Bone marrow (tissue), 2 donors: ENCODE measurements at places on chromosomes 16 and 17.

- no peak for DNase-seq
Observed at GRCh38 chr17:45438931-45439610, 6.4 kb upstream of the ARHGAP27 start.

GRCh38 chr16:7675628-7676027, 343.0 kb downstream of the RBFOX1 start:
- no peak for DNase-seq

GRCh38 chr16:50809561-50809960, 67.7 kb downstream of the CYLD start:
- DNase-seq: no peak

DNA sequence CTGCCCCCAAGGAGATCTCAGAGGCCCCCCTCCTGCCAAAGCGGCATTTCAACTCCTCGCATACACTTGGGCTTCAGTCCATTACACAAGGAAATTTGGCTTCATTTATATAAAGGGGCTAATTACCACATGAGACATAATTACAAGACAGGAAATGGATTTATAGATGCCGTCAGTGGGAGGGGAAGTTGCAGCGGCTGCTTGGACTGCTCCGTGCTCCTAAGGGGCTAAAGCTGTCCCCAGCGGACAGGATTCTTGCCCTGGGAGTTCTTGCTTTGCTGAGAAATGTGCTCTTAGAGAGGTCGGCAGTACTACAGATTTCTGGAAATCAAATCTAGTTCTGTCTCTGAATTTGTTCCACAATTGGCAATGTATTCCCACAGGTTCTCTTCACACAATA, 57.2 kb upstream of the NLK start:
- DNase-seq: no peak

DNA sequence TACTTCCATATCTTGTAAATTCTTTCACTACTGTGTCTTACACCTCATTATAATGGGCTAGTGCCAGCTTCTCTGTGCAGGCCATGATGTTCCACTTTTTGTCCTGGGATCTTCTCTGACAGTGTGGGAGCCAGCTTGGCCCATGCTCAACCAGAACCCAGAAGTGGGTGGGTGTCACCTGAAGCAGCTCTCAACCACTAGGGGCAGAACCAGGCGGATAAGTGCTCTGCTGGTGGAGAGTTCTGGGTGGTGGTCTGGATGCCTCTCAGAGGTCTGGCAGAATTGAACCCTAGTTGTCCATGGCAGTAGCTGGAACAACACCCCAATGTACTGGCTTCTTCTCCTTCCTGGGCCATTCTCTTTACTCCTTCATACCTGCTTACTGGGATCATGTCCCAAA, 254.1 kb upstream of the N4BP1 start:
- no peak for DNase-seq

GRCh38 chr17:57403236-57403635, 146.9 kb downstream of the MSI2 start:
- no peak for DNase-seq

DNA sequence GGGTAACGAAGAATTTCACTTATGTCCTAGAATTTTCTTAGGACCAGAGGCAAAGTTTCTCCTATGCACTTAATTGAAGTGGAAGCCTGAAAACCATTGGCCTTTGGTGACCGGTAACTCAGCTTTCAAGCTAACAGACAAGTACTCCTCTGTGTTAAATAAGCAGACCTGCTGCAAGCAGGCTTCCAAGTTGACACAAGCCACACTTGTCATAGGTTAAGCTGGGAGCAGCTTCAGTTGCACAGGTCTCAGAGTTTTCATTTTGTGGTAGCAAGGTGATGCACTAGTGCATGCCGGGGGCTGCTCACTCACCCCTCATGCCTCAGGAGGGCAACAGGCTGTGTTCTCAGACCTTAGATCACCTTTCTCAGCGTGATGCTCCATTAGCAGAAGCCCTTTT, 399.9 kb downstream of the UTP18 start:
- DNase-seq: no peak

GRCh38 chr17:47310186-47310733, 13.5 kb upstream of the EFCAB13 start:
- no peak for DNase-seq

DNA sequence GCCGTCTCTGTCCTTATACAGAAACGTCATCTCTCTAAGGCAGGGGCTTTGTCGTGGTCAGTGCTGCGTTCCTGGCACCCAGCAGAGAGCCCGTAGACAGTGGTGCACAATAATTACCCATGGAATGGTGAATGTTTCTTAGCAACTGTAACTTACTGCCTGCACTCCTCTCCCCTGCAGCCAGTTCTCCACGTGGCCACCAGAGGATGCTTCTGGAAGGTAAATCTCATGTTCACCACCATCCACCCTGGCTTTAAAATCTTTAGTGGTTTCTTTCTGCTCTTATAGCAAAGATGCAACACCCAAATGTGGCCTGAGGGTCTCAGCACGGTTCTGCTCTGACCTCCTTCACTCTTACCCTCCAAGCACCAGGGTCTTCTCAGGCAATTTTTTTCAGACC, 150.8 kb downstream of the GRIN2A start:
- no peak for DNase-seq

GRCh38 chr16:84144209-84144858, 643 bp downstream of the HSDL1 start:
- DNase-seq: no peak

GRCh38 chr16:77227745-77228144, 28.5 kb downstream of the SYCE1L start:
- DNase-seq: no peak

DNA sequence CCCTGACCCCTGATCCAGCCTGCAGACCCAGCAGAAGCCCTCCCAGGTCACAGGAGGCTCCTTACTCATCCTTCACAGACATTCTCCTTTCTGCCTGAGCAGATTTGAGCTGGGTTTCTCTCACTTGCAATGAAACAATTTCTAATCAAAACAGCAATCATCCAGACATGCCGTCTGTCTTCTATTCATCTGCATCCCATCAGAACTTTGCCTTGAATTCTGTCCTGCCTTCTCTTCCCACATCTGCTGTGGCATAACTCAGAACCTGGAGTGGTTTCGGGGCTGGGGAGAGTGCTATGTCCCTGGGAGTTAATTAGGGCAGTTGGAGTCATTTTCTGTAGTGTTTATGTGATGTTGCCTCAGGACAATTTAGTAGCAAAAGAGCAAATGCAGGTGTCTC, 278.6 kb downstream of the CBLN1 start:
- no peak for DNase-seq

- DNase-seq: no peak
Observed at GRCh38 chr17:27461192-27461859, 5.1 kb downstream of the KSR1 start.

DNA sequence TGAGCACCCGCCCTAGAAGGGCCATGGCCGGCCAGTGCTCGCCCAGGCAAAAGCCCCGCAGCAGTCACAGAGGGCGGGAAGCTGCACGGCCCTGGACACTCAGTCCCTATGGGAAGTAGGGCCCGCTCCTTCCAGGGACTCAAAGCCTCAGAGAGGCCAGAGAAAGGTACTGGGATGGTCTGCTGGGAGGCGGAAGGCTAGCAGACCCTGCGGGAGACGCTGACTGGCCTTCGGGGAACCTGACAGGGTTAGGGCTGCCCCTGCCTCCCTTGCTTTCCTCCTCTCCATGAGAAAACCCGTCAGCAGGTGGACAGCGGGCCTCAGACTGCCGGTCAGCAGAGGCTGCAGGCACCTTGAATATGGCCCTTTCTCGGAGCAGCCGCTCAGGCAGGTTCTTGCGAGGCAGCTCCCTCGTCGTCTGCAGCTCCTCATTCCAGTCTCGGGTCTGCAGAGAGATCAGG, 11.5 kb downstream of the CLUH start:
- no peak for DNase-seq

DNA sequence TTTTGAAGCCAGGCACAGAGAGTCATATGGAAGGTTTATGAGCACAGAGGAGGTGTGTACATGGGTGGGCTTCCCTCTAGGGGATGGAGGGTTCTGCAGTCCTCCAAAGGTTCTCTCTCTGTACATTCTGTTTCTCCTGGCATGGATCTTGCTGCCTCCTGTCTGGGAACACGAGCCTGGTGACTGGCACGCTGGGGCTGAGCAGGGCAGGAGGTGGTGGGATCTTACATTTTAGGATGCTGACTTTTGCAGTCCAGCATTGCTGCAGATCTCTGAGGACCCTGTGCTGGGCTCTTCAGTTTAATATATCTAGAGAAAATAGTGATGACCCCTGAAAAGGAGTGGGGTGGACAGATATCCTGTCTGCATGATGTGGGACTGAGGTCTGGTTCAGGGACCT, 23.0 kb downstream of the FOXL1 start:
- no peak for DNase-seq

- no peak for DNase-seq
Observed at GRCh38 chr17:64424324-64424849, 24.5 kb upstream of the MILR1 start.

- DNase-seq: no peak
Observed at GRCh38 chr17:27497696-27498095, 41.4 kb downstream of the KSR1 start.

DNA sequence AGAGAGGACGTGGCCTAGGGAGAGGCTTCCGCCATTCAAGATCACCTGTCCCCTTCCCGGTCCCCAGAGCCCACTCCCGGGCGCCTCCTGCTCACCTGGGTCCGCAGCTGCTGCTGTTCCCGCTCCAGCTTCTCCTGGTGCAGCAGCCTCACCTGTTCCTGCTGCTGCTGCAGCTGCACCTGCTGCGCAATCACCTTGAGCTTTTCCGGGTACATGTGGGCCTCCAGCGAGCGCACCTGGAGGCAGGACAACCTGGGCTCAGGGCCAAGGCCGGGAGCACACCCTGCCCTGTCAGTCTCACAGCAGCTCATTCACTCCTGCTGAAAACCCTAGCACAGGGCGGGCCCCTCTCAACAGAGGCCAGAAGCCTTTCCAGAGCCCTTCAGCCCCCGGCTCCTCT, 12.5 kb downstream of the TFAP4 start:
- DNase-seq: no peak

- no peak for DNase-seq
Observed at GRCh38 chr16:12494661-12495060, 309.0 kb downstream of the CPPED1 start.

DNA sequence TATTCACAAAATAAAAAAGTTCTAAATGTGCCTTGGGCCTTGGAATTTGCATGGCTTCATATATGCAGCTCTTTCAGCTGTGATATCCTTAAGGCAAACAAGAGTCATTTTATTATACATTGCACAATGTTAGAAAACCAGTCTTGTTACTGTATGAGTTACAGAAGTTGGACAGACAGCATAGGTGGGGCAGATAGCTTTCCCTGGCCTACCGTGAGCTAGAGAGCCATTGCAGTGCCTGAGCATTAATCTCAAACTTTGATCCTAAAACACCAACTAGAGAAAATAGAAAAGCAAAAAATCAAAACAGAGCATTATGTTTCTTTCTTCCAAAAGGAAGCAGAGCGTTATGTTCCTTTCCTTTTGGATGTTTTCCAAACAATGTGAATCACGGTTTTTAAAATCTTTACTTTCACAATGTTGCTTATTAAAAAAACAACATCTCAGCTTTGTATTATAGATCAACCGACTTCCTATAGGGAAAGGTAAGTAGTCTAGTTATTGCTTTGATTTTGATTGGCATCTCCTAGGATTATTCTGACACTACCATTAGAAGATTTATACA, 32.2 kb downstream of the ARHGAP44 start:
- DNase-seq: no peak
